ENCODE measurements at places on chromosomes 2 and 18.

DNA sequence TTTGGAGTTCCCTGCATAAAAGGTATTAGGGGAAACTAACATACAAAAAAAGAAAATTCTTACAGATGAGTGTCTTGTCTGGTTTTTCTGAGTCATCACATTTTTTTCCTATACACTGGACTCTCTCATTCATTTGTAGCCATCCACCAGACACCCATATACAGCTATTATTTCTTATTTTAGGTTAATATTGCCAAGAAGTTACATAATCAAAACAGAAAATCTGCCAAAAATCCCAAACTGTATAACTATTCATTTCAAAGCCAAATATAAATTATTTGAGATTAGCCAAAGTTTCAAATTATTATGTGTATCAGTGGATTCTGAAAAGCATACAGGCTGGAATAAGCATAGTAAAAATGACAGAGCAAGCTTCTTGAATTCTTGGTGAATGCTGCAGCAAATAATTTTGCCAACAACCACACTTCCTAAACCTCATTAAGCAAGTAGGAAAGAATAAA, 191.2 kb downstream of the NCKAP5 start:
- DNase-seq: no peak

- DNase-seq: no peak
Observed at GRCh38 chr2:102513355-102513939, 40.4 kb downstream of the SLC9A4 start.

DNA sequence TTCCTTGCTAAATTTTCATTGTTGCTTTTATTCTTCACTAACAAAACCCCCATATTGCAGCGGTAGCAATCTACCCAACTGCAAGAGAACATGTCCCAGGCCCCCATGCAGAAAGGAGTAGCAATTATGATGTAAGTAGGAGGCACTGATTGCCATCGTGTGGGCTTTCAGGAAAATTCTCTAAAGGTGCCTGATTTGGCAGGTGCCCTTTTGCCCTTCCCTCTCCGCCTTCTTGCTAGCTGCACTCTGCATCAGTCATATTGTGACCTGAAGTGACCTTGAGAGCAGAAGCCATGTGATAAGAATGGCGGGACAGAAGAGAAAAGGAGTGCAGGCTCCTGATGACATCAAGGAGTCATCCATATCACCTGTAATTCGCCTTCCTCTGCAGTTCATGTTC, 112.1 kb downstream of the NCKAP5 start:
- DNase-seq: no peak

GRCh38 chr2:26740890-26741302, 23.2 kb upstream of the SLC35F6 start:
- no peak for DNase-seq

DNA sequence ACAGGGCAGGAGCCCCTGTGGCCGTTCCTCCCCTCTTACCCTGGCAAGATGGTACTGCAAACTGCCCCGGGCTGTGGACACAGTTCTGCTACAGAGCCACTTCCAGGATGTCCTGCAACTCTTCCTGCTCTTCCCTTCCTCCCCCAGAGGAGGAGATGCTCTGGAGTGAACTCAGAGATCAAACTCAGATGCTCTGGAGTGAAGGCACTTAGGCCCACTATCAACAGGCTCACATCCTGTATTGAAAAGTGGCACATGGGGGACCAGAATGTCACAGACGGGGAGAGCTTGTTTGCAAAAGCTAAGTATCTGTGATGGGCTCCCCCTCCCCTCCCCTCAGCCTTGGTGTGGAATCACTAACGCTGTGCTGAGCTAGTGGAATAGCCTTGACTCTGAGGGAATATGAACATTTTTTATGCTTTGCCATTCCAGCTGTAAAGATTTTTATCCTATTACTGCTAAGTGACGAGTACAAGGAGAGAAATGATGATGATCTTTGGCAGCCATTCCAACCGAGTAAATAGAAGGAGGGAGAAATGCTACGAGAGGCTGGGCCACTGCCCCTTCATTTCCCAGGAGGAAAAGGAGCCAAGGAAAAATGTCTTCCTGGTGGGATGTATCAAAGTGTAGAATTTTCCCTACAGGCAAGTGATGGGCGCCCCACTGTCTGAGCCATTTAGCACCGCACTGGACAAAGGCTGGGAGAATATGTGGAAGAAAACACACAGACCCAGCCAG, 152.6 kb downstream of the GALNT14 start:
- no peak for DNase-seq

DNA sequence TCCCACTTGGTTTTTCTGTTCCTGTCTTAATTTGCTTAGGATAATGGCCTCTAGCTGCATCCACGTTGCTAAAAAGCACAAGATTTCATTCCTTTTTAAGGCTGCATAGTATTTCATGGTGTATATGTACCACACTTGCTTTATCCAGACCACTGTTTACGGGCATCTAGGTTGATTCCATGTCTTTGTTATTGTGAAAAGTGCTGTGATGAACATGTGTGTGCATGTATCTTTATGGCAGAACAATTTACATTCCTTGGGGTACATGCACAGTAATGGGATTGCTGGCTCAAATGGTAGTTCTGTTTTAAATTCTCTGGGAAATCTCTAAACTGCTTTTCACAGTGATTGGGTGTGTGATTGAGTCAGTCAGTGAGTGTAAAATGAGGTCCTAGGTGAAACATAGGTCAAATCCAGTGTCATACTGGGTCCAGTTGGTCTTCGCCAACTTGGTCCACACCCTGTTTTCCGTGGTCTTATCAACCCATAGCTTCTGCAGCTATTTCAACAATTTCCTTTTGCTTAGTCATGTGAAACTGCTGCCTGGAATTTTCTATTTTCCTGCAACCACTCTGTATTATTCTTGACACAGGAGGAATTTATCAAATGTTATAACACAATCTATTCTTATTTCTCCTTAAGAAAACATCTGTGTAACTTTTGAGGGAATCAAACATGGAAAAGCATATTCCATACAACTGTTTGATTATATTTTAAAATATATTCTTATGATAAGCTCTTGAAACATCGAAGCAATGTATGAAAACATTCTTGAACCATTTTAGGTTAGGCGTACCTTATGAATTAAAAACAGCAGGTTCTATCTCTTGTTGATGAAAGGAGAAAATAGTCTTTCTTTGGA, 82.9 kb downstream of the ADCYAP1 start:
- DNase-seq: no peak

DNA sequence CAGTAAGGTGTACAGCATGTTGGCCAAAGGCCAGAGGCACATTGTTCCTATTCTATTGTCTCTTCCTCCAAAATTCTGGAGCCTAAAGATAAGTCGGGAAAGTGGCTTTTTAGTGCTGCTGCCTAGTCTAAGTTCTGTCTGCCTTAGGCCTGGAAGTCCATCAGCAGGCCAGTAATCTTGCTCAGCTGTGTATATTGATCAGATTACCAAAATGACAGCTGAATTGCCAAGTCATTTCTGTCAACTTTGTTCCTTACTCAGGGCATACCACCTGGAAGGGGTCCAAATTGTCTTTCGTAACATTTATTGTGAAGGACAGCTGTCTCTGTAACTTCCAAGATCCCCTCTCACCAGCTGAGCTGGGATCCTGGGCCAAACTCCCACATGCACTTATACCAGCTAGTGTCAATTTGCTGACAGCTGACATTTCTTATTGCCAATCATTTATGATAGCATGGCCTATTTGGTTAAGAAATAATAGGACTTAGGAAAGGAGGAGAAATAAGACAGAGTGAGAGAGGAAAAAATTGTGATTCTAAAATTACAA, 116.8 kb upstream of the FSHR start:
- no peak for DNase-seq

DNA sequence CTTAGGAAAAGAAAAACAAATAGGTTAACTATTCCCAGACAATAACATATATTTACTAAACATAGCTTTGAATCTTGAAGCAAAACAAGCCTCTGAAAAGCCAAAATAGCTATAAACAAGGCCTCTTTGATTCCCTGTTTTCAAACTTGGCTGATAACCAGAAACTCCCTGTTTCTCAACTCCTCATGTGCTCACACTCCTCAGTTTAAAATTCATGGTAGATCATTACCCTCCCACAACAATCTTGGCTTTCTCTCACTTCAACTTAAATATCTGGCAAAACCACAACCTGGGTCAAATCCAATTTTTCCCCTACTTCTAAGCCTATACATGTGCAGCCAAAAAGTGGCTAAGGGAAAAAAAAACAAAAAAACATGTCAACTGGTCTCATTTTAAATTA, 15.6 kb downstream of the SUCLG1 start:
- no peak for DNase-seq

GRCh38 chr18:5197461-5197860, 404 bp upstream of the AKAIN1 start:
- no peak for DNase-seq

DNA sequence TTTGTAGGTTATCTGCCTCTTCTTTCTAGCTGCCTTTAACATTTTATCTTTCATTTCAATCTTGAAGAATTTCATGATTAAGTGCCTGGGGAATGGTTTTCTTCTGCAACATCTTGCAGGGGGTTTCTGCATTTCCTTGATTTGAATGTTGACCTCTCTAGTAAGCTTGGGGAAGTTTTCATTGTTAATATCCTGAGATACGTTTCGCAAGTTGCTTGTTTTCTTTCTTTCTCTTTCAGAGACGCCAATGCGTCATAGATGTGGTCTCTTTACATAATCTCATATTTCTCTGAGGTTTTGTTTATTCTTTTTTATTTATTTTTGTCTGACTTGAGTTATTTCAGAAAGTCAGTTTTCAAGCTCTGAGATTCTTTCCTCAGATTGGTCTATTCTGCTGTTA, 225.7 kb downstream of the XIRP2 start:
- no peak for DNase-seq

DNA sequence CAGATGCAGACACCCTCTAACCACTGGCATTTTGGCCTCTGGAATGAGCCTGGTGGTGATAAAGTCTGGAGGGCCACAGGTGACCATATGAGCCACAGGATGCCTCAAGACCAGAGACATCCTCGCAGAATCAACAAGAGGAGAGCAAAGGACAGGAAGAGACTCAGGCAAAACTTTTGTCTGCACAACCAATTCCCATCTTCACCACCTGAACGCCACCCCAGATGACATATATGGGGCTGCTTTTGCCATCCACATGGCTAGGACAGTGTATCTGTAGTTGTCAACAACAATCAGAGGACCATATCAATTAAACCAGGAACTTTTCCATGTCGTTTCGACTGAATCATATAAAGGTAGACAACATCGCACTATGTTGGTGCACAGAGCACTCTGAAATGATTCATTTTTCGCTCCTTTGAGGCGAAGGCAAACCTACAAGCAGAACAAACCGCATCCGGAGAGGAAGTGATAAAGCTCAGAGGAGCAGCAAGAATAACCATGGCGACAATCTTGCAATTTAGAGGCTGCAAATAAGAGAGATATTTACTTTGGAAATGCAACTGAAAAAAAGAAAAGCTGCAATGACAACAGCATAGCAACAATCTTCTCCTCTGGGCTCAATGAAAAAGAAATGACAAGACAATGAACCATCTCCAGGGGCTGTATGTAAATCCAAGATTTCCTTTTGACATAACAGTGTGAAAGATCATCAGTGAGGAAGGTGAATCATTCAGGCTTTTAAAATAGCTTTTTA, 204.5 kb downstream of the ARL4C start:
- no peak for DNase-seq

DNA sequence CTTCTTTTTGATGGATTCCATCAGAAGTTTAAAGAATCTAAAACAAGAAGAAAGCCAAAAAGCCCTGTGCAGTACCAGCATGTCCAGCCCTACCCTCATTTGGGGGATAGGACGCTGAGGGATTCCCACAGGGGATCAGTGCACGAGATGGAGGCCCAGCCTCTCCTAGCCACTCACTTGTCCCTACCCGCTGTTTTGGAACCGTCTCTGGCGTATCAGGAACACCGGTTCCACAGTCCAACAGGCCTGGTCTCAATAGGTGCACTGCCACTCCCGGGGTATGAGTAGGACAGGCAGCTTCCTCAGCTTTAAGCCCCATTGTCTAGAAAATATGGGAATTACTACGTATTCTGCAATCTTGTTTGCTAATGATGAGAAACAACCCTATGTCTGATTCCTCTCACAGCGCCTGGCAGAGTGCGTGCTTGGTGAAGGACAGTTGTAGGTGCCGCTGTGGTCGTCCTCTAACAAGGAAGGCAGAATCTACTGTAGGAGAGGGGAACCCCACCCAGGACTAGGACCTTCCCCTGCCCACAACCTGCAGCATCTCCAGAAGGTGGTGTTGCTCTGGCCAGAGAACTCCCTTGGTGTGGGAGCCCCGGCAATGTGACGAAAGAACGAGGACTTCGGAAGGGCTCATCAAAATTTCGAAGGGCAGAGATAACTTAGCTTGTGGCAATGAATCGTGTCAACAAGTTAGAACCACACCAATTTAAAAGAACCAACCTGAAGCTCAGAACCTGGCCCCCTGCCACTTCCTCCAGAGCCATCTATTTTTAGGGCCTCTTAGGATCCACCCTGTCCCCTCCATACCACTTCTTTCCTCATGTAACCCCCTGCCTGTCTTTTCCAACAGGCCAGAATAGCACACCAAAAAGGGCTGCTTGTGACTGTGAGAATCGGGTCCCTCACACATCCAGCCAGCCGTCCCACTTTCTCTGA, 71.7 kb downstream of the POLR1A start:
- DNase-seq: no peak

DNA sequence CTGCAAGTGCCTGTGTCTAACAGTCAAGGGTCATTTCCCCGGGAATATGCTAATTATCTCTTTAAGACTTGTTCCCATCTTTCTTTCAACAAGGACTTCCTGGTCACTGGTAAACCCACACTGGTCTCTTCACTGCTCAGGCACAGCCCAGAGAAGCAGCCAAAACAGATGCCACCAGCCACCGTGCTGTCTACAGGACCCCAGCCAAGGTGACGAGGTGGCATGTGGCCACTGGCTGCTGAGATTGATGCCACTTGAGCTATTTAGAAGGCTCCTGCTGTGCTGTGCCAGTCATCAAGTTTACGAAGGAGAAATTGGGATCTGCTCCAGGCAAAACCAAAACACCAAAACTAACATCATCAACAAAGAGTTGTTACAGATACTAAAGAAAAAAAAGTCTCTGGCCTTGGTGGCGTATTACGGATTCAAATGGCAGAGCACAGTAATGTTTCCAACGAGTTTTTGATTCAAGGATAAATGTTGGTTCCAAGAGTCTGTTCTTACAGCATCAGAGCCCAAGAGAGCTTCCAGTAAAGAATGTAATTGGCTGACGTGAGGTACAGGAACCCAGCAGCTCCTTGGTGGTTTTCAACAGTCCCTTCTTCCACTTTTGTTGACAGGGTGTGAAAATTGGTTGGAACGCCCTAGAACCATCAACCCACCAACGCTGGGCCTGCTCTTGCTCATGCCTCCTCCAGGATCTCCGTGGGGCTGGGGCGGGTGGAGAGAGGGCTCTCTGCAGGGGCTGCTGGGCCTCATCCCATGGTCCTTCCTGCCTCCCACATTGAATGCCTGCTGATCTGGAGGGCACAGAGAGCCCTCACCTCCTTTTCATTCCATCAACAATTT, 63.7 kb upstream of the ZCCHC2 start:
- no peak for DNase-seq

- no peak for DNase-seq
Observed at GRCh38 chr2:71457123-71457915, 4.0 kb downstream of the DYSF start.
